Right kidney (tissue), 9 donors: ENCODE measurements at places on chromosomes 3 and 15.
A peak's percentile ranks its signal among the peaks of the same experiment; 100 is the strongest.

GRCh38 chr3:9552252-9552999, 1.2 kb downstream of the LHFPL4 start:
- DNase-seq, result peak; percentile 61

DNA sequence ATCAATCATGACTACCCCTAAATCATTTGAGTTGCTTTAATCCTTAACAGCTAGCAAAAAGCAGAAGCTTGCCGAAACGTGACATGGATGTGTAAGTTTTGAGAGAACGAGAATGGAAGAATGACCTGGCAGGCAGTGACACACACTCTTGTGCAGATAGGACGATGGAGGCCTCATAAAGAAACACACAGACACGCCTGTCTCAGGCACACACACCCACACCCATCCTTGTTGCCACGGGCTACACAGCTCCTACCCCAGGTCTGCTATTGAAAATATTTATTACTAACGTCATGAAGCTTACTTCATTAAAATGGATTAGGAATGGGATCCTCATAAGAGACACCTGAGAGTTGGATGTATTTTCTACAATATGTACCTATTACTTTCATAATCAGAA, 8.5 kb downstream of the MYO5C start:
- DNase-seq, result no peak

DNA sequence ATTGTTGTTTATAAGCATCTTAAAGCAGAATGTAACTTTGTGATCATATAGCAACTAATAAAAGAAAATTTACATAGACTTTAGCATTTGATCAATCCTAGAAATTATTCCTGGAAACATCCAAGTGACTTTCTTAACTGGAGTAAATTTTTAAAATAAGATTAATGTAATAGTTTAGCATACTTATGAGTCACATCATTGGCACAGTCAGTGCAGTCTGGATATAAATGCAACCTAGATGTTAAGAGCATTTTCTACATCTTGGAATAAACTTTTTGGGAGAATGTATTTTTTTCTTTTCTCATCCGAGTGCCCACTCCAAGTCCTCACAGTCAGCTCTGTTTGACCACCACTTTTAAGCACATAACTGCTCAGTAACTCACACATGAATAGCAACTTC, 324.6 kb upstream of the PLSCR5 start:
- no peak for DNase-seq

- no peak for DNase-seq
Observed at GRCh38 chr15:53404930-53405493, 354.5 kb downstream of the WDR72 start.

DNA sequence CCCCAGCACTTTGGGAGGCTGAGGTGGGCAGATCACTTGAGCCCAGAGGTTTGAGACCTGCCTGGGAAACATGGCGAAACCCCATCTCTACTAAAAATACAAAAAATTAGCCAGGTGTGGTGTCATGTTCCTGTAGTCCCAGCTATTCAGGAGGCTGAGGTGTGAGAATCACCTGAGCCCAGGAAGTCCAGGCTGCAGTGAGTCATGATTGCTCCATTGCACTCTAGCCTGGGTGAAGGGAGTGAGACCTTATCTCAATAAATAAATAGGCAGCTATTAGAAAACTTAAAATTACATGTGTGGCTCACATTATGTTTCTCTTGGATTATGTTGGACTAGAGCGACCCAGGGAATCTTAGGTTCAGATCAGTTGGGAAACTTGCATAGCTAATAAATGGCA, 69.7 kb downstream of the RPLP1 start:
- no peak for DNase-seq

DNA sequence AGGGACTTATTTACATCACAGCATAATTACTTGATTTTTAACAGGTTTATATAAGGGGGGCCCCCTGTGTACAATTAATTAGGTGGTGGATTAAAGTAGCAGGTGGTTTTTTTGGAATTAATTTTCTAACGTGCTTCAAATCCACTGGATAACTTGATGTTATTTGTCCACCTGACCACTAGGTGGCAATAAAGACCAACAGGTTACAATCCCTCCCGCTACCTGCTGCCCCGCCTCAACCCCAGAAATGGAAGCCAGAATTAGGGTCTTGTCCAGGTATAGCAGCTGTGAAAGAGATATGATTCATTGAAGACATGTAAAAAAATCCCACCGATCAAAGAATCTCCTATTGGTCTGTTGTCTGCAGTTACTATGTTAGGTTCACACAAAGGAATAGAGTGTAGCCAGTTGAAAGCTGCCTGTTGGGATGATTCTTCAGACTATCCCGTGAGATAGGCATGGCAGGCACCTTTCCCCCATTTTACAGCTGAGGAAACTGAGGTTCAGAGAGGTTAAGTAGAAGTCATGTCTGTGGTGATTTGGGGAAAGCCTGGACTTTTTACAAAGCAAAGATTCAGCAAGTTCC, 44.0 kb downstream of the MFSD1 start:
- peak; percentile 32 for DNase-seq

DNA sequence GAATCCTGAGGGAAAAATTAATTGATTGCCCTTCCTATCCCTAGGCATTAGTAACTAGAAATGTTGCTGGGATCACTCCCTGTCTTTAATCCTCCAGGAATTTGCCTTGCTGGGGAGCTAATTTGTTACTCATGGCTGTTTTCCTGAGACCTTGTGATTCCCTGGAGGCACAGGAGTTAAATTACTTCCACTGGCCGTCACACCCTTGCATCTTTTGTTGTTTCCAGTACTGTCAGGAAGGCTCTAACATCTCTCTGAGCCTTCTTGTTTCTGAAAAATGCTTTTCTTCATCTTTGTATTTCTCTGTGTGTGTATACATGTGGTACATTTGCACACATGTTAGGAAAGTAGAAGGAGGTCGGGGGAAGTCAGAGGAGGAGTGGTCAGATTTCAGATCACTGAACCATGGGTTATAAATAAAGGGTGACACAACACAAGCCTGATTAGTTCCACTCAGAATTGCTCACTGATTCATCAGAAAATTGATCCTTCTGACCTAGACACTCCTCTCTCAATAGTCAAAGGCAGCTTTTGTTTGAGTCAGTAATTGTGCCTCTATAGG, 23.5 kb upstream of the LRRFIP2 start:
- DNase-seq, result no peak

- no peak for DNase-seq
Observed at GRCh38 chr3:126438746-126439145, 36.9 kb downstream of the ZXDC start.

GRCh38 chr3:59502806-59503205, 453.0 kb upstream of the CFAP20DC start:
- no peak for DNase-seq

DNA sequence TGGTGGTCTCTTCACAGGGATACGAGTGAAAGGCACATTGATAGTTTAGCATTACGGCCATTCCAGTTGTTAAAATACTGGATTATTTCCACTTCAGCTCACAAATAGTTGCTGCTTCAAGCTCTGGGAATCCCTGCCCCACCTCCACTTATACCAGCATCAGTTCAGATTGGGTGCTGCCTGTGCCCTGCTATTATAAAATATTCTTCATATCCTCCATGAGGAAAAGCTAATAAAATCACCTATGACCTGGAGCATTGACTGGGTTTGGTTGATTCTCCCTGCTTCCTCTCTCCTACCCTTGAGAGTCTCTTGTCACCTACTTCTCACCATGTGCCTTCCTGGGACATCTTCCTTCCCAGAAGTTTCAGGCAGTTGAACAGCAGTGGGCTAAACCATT, 529.0 kb downstream of the MCTP2 start:
- DNase-seq, result no peak

GRCh38 chr3:66803721-66804695, 194.1 kb upstream of the KBTBD8 start:
- DNase-seq, result no peak

GRCh38 chr3:171175741-171176234, 149.3 kb upstream of the SLC2A2 start:
- no peak for DNase-seq

- DNase-seq, result no peak
Observed at GRCh38 chr3:20836801-20837200, 650.8 kb upstream of the SGO1 start.

DNA sequence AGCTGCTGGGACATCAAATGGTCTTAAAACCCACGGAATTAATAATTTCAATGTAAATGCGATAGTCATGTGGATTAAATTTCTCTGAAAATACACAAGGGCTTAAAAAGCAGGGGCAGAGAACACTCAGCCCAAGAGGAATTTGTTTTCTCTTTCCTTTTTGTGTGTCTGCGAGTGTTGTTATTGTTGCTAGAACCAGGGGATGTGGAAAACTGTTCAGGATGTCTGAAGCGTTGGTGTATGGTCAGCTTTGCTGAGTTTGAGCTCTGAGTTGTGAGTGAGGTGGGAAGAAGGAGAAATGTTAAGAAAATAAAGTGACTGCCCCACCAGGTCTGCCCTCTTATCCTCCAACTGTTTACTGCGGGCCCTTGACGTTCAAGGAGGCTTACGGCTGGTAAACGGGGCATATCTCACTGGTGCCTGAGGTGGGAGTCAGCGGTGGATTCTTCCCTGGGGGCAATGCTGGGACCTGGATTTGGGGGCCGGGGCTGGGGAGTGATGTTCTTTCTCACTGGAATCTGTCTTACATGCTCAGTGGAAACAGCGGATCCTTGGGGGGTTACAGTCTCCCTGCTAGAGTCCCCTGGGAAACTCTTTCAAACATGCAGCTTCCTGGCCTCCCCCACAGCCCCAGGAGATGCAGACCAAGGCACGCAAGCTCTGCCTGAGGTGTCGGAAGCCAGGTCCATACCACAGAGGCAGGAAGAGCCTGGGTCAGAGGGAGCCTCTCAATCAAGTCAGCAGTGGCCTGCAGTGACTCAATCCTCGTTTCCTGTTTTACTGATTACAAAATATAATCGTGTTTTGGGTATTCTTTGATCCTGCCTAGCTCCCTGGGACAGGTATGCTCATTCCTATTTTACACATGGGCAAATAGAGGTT, 41.8 kb downstream of the ITGA11 start:
- DNase-seq, result no peak

DNA sequence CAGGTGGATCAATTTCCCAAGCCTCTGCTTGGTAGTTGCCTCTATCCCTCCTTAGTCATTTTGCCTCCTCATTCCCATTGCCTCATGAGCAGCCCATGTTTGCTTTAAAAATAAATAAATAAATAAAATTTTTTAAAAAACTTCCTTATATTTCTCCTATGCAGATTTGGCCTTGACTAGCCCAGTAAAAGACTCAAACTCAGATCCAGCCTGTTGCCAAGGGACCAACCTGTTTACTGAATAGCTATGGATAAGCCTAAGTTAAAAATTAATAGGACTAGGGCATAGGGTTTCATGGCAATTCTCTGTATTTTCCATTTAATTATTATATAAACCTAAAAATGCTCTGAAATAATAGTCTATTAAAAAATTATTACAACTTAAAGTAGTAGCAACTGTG, 384.4 kb downstream of the RSL24D1 start:
- DNase-seq, result no peak
